ENCODE measurements at places on chromosomes 1 and 21.

- no peak for DNase-seq
These were observed 24.6 kb upstream of the PRSS38 start for GRCh38 chr1:227790868-227791267.

- peak; percentile 19 for DNase-seq
These were observed 21.3 kb upstream of the C1orf105 start for GRCh38 chr1:172398970-172399755.

DNA sequence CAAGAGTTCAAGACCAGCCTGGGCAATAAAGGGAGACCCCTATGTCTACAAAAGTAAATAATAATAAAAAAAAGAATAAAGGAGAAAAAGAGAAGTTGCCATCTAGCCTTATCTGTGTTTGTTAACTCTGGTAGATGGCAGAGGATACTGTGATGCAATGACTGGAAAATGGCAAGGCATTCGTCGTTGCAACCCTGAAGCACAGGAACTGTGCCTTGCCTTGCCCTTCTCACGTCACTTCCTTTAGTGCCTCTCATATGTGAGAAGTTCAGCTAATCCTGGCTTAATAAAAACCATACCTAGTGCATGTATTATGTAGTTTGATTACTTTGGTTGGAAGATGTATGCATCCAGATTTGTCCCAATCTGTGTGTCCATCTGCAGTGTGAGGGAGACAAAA is 25.8 kb upstream of the PIGC start:
- no peak for DNase-seq

DNA sequence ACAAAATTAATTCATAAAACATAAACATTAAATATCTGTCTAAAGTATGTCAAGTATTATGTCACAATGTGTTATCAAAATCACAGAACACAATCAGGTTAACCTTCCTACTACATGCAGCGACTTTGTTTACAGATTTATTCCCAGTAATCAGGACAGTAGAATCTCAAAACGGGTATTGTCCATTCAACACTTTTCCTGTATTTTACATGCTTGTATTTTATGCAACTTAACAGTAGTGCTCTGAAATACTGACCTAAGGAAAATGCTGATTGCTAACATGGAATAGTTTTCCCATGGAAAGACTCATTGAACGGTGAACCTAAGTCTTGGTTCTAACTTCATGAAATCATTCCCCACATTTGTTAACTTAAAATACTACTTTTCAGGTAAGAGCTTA is 2.3 kb downstream of the SERBP1 start:
- DNase-seq = no peak

GRCh38 chr1:76961181-76961819 is 94.0 kb downstream of the ST6GALNAC5 start:
- no peak for DNase-seq

- DNase-seq = no peak
These were observed 4.7 kb downstream of the KRTAP10-8 start for GRCh38 chr21:44616591-44616926.

DNA sequence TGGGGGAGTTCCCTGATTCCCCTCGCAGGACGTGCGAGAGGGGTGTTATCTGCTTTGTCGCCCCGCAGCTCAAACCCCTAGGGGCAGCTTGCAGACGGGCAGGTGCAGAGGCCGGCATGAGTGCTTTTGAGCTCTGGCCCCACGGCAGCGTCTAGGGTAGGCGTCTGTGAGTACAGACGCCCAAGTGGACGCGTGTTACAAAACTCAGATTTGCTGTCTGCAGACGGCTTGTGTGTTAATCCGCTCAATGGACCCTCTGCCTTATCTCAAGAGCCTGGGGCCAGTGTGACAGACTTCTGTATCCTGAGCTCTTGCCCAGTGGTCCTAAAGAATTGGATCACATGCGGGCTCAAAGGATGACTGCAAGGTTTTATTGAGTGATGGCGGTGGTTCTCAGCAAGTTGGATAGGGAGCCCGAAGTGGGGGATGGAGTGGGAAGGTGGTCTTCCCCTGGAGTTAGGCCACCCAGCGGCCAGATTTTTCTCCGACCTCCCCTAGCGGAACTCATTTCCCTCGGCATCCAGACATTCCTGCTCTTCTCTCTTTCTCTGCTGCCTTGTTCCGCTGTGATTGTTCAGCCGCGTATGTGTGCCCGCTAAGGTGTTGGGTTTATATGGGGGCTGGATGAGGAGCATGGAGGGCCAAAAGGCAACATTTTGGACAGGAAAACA is 9.4 kb downstream of the CFHR4 start:
- DNase-seq = no peak

- no peak for DNase-seq
These were observed 20.6 kb downstream of the ABCD3 start for GRCh38 chr1:94438692-94439276.

GRCh38 chr1:40034869-40035268 is 5.7 kb upstream of the CAP1 start:
- no peak for DNase-seq

GRCh38 chr1:184036517-184036949 is 995 bp downstream of the COLGALT2 start:
- no peak for DNase-seq

GRCh38 chr1:229048896-229049295 is 222.0 kb upstream of the RAB4A start:
- DNase-seq = no peak

GRCh38 chr1:94651076-94651475 is 109.5 kb upstream of the F3 start:
- DNase-seq = no peak

- no peak for DNase-seq
These were observed 110.8 kb downstream of the CDC7 start for GRCh38 chr1:91611483-91611917.

DNA sequence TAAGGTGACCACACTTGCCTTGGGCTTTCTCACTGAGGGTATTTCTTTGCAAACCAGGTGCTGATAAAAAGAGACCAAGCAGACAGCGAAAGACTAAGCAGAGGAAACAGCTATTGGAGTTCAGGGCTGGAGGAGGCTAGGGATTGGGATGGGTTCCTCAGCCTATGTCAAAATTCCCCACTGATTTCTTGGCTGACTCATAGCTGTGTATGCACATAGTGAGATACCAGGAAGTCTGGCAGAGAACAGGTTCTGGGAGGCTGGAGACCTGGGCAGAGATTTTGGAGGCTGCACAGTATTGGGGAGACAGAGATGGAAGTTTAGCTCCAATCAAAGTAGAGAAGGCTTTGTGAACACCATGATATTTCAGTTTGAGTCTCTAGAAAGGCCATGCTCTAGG is 25.3 kb downstream of the YARS1 start:
- no peak for DNase-seq

- no peak for DNase-seq
These were observed 1.5 kb downstream of the SELENOF start for GRCh38 chr1:86912281-86912900.

GRCh38 chr1:14590411-14591180 is 7.9 kb upstream of the KAZN start:
- DNase-seq = no peak

GRCh38 chr1:177451191-177451590 is 280.4 kb downstream of the BRINP2 start:
- DNase-seq = no peak

DNA sequence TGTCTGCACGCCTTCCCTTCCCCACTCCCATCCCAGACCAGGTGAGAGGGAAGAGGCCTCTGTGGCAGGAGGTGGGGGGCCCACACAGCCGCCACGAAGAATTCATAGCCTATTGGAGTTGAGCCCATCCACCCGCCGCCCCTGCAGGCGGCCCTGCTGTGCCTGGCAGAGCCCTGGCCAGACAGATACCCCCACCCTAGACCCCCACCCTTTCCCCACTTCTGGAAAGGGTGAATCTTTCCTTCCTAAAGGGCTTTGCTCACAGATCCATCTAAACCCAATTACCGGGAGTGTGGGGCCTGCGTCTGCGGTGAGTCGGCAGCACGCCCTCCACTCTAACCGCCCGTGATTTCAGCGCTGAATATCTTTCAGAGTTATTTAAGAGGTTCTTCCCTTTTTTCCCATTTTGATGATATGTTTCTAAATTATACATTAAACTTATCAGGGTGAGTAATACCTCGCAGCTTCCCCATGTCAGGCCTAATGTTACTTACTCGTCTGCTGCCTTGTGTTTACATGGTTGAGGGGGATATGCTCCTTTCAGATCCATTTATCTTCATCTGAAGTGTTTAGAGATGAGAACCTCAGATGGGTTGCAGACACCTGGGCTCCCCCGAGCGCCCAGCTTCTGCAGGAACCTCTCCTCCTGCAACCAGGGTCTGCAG is 183.9 kb upstream of the VAMP3 start:
- DNase-seq = no peak

DNA sequence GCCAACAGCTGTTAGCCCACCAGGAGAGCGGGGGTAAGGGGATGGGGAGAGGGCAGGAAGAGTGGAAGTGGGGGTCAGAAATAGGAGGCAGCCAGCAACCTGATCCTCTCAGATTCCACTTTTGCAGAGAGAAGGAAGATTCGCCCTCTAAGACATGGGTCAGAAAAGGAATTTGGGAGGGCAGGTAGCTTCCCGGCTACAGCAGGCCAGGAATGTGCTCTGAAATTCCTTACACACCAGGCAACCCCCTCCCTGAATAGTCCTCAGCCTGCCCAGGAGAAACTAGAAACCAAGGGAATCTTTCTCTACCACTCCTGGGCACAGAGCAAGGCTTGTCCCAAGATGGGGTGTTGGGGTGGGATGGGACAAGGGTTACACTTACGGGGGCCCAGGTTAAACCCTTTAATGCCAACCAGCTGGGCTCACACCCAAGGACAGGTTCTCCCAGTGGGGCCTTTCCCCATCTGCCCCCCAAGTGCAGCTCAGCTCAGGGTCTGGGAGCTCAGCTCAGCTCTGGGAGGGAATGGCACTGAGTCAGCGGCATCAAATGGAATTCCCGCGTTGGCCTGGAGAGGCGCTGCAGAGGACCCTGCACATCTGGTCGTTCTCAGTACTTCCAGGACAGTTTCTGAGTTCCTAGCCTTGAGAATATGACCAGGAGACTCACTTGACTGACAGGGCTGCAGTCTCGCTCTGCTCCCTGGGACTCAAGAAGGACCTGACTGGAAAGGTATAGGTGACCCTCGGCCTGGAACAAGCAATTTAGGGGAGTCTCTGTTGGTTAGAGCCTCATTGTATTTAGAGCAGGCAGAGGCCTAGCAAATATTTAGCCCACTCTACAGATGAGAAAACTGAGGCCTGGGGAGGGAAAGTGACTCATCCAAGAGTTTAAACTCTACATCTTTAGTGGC is 761 bp downstream of the TNNT2 start:
- DNase-seq = peak; percentile 3
